ENCODE measurements at places on chromosomes 3 and 15. TPM values are rescaled to one million over a fixed set of nuclear protein-coding genes. Genes with fewer than 3 reads are reported as not detected.

Gene TRH
- total RNA-seq: not detected

Gene GOLGA6L7
- total RNA-seq: not detected

Gene SPINK8
- not detected for total RNA-seq

Gene FOXB1
- not detected for total RNA-seq

Gene EPB42
- total RNA-seq: not detected

Gene SELENOT
- total RNA-seq: 78.9 TPM

Gene TRMT10C
- total RNA-seq: 52.3 TPM

Gene SCG3
- total RNA-seq: not detected

Gene CLSTN2
- total RNA-seq: 0.15 TPM

Gene SLC35G2
- 1.8 TPM for total RNA-seq

Gene TF
- total RNA-seq: under 0.01 TPM

Gene SLC24A5
- 1,301 TPM for total RNA-seq

Gene SLC28A1
- not detected for total RNA-seq

Gene SKOR1
- under 0.01 TPM for total RNA-seq

Gene GOLGA8G
- not detected for total RNA-seq

All from melanocyte of skin (primary cell).